Trophoblast cell (in vitro differentiated cells and primary cell): ENCODE measurements at places on chromosomes 2 and 18.

GRCh38 chr18:3494245-3494526, 44.2 kb downstream of the TGIF1 start:
- no peak for DNase-seq

- DNase-seq, result no peak
Observed at GRCh38 chr2:15825276-15825980, 114.9 kb upstream of the MYCN start.

DNA sequence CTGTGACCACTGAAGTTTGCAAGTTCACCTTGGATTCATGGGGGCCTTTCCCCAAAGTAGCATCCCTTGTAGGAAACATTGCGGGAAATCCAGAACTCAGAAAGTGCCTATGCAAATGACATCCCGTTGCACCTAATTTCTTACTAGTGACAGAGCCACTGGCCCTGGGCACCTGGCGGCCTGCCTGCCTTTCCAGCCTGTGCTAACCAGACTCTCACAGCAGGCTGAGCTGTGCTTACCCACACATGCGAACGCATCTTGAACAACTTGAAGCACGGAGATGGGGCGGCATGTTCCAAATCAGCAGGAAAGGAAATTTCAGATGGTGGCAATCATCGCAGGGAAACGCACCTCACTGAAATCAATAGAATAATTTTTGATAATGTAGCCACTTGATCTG, 405.8 kb downstream of the TMEM182 start:
- DNase-seq, result no peak

DNA sequence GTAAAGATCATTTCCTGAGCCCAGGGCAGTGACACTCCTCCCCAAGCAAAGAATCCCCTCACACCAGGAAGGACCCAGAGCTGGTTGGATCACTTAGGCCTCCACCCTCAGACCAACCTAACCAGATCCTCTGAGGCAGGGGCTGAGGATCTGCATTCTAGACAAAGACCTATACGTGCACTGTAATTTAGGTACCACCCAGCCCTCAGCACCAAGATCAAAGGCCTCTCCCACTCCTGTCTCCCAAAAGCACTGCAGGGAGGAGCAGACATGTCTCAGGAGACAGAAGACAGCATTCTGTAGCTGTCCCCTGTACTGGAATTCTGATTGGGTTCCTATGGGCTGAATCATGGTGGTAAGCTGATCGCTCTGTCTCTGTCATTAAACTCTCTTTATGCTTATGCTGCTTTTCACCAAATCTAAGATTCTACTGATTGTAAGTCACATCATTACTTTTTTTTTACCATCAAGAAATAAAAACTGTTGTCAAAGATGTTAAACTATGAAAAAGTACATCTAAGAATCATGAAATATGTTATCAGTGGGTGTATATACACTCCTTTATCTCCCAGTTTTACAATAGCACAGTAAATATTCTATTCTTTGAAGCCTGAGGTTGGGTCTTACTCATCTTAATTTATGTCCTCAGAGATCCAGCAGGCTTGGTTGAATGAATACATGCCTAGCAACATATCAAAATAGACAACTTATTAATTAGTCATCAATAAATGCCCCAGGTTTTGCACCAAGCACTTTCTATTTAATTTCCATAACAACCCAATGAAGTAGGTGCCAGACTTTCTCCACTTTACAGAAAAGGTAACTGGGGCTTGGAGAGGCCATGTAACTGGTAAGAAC, 28.3 kb downstream of the MCFD2 start:
- no peak for DNase-seq

DNA sequence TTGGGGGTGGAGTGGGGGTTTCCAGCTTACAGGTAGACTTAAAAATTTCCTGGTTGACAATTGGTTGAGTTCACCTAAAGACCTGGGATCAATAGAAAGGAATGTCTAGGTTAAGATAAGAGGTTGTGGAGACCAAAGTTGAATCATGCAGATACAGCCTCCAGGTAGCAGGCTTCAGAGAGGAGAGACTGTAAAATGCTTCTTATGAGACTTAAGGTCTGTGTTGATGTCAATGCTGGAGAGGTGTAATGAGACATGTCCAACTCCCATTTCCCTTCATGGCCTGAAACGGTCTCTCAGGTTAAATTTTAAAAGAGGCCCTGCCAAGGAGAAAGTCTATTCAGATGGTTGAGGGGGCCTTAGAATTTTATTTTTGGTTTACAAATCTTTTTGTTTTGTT, 38.5 kb upstream of the RND3 start:
- DNase-seq, result peak; percentile 74

DNA sequence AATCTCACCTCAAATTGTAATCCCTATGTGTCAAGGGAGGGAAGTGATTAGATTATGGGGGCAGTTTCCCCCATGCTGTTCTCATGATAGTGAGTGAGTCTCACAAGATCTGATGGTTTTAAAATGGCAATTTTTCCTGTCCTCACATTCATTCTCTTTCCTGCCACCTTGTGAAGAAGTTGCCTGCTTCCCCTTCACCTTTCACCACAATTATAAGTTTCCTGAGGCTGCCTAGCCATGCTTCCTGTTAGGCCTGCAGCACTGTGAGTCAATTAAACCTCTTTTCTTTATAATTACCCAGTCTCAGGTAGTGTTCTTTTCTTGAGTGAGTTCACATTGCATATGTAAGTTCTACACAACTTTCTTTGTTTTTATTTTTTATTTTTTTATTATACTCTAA, 271.5 kb downstream of the EXOC6B start:
- no peak for DNase-seq

DNA sequence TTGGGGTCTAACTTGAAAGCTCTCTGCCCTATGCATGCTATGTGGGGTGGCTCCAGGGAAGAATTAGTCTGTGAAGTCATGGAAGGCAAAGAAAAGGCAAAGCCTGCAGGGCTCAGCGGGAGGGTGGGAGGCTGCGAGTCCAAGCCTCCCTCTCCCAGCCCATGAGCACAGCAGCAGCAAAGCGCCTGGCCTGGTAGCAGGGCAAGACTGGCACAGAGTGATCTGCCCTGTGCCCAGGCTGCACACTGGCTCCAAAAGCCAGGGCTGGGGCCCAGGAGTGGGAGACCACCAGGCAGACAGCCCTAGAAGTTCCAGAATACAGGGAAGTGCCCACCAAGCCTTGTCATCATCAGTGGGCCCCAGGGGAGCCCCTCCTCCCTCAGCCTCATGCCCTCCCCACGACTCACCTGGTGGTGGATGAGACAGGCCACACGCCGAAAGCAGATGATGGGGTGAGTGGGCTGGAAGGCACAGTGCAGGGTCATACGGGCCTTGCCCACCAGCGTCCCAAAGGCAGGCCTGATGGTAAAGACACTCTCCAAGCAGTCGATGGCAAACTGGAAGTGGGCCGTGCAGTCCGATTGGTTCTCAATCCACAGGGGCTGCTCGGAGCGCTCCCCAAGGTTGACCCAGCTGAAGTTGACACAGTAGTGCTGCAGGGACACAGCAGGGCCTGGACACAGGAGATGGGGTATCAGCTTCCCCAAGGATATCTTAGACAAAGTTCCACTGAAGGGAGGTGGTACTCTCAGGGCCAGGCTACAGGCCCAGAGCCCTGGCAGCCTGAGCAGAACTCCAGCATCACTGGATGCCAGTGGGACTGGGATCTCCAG, 12.1 kb downstream of the CFAP65 start:
- no peak for DNase-seq

DNA sequence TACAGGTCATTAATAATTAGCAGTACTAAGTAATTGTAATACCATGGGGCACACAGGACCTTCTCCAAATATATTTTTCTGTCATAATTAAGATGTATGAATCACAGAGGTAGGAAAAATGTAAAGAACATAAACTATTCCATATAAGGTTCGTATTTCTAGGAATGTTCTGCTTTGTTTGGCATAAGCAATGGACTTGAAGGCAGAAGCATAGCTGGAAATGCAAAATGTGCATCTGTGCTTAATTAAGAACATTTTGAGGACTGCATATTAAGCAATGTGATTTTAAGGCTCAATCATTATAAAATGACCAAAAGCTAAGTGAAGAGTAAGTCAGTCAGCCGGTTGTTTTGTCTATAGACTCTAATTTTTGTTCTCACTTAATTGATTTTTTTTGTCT, 123.2 kb downstream of the RBM43 start:
- DNase-seq, result no peak

GRCh38 chr2:179454443-179455171, 190.0 kb upstream of the SESTD1 start:
- DNase-seq, result peak; percentile 57

GRCh38 chr2:20972110-20972509, 71.8 kb downstream of the APOB start:
- no peak for DNase-seq

GRCh38 chr2:49754381-49754780, 600.1 kb upstream of the FSHR start:
- no peak for DNase-seq

DNA sequence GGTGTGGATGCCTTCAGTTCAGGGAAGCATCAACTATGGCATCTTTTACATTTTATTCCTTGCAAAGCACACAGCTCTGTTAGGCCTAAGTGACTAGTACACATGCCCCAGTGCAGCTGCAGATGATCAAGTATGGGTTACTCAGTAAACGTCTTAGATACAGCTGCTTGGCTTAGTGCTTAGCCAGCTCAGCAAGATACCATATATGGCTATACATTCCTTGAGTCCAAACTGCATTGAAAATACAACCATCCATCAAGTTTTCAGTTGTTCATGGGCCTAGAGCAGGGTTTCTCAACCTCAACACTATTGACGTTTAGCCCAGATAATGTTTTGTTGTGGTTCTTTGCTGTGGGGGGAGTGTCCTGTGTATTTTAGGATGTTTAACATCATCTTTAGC, 769.9 kb downstream of the TSN start:
- no peak for DNase-seq

GRCh38 chr2:42653908-42654445, 85.5 kb downstream of the MTA3 start:
- no peak for DNase-seq

GRCh38 chr2:75480971-75481836, 79.5 kb downstream of the EVA1A start:
- DNase-seq, result no peak

DNA sequence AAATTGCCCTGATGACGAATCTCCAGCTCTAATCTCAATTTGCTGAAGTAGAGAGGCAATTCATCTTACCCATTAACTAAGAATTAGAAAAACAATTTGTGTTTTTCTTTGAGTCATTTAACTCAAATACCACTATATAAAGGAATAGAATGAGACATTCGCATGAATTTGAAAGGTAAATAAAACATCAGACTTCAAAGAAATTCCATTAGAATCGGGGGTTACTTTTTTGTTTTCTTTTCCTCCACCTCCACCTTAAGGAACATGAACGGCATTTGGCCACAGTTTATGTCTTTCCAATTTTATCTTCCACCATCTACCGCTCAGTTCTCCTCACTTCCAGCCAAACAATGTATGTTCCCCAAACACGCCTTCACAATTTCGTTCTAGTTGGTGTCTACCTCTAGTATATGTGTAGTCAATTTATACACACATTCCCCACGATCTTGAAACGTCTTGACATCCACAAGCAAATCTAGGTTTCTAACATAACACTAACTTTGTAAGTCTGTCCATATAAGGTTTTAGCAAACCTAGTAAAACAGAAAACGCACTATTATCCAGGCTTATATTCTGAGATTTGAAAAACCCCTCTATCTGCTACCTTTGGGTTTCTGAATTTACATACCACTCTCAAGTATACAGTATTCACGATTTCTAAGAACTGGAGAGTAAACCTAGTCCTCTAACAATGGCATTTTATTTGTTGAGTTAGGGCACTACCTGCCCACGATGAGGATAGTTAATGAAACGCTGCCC, 1.2 kb upstream of the SMCHD1 start:
- DNase-seq, result peak; percentile 27

GRCh38 chr2:40421631-40422297, 30.1 kb downstream of the SLC8A1 start:
- DNase-seq, result no peak

- DNase-seq, result no peak
Observed at GRCh38 chr2:210203147-210203546, 22.1 kb downstream of the ACADL start.

GRCh38 chr18:22830511-22830910, 102.6 kb upstream of the RBBP8 start:
- DNase-seq, result no peak

DNA sequence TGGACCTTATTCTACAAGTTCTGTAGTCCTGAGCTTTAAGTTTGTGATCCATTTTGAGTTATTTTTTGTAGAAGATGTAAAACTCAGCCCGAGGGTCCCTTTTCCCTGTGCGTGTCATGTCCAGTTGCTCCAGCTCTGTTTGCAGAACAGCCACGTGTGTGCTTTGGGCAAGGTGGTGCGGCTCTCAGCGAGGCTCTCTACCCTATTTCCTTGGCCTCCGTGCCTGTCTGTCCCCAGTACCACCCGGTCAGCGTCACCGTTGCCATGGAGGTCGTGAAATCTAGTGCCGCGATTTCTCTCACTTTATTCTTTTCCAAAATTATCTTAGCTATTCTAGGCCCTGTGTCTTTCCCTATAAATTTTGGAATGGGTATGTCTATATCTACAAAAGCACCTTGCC, 141.0 kb upstream of the CTDP1 start:
- DNase-seq, result no peak

DNA sequence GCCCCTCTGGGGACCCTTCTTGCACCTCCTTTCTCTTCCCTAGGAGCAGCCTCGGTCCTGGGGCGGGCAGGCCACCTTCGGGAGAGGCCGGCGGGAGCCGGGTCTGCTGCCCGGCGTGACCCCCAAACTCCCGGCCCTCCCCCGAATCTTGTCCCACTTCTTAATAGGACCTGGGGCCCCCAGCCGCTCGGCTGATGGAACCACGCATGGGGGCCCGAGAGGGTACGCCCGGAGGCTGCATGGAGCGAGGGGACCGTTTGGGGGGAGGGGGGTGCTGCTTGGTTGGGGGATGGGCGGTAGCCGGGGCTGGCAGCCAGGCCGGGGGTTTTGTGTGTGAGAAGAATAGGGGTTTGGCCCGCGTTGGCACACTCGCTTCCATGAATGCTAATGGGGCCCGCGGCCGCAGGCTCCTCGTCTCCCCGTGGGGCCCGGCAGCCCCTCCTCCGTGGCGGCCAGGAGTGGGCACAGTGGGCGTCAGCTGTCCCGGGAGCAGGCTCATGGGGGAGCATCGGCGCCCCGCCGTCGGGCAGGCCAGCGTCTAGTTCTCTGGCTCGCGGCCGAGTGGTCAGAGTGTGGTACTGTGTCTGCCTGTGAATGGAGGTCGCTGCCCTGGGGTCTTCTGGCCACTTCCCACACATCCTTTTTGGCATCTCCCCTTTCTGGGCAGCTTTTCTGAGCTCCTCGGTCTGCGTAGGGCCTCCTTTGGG, 1.0 kb downstream of the GAREM2 start:
- DNase-seq, result no peak

- DNase-seq, result no peak
Observed at GRCh38 chr2:56288838-56289580, 105.2 kb downstream of the CCDC85A start.
